T-helper 2 cell (primary cell): ENCODE measurements at places on chromosomes 3 and 15.

GRCh38 chr15:40367686-40368611 lies 9.9 kb downstream of the DISP2 start:
- DNase-seq: peak; percentile 87

- DNase-seq: no peak
These were observed 14.4 kb downstream of the ARHGEF3 start for GRCh38 chr3:56787258-56787775.

DNA sequence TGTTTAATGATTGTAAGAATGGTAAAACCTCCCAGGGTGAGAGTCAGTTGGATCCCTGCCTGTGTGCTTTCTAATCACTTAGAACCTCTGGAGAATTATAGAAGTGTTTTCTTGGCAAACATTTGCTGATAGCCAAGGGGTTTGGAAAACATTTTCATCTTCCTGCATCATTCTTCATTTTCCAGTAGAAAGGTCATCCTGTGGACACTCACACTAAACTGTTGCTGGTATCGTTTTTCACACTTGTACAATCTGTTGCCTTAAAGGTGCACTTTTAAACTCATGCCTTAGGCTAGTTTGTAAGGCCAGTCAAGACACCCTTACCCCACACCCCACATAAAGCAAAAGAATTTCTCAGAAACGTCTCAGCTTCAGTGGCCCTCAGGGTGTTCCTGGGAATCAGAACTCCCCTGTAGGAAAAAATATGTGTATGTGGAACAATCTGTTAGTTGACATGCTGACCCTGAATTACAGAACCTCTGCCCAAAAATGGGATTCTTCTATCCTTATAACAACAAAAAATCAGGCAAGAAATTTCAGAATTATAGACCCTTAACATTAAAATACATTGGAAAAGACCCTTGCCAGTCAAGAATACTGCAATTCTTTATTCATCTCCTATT lies 5.8 kb upstream of the PLD1 start:
- no peak for DNase-seq

GRCh38 chr15:93829115-93829870 lies 402.1 kb upstream of the MCTP2 start:
- DNase-seq: peak; percentile 4

- DNase-seq: no peak
These were observed 182.8 kb downstream of the ROBO2 start for GRCh38 chr3:77222701-77223100.

GRCh38 chr15:26660241-26660640 lies 112.6 kb downstream of the GABRB3 start:
- no peak for DNase-seq

- no peak for DNase-seq
These were observed 208.5 kb downstream of the CLSTN2 start for GRCh38 chr3:140143367-140144069.

DNA sequence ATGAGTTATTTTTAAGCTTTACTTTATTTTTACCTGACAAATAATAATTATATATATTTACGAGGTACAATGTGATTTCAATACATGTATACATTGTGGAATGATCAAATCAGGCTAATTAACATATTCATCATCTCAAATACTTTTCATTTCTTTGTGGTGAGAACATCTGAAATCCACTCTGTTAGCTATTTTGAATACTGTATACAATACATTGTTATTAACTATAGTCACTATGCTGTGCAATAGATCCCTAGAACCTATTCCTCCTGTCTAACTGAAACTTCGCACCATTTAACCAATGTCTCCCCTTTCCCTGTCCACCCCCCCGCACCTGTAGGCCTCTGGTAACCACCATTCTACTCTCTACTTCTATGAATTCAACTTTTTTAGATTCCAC lies 7.9 kb upstream of the SPPL2A start:
- no peak for DNase-seq

- DNase-seq: no peak
These were observed 115.8 kb downstream of the PDCD6IP start for GRCh38 chr3:33914212-33914611.

GRCh38 chr15:89243046-89243690 lies 611 bp upstream of the FANCI start:
- no peak for DNase-seq

DNA sequence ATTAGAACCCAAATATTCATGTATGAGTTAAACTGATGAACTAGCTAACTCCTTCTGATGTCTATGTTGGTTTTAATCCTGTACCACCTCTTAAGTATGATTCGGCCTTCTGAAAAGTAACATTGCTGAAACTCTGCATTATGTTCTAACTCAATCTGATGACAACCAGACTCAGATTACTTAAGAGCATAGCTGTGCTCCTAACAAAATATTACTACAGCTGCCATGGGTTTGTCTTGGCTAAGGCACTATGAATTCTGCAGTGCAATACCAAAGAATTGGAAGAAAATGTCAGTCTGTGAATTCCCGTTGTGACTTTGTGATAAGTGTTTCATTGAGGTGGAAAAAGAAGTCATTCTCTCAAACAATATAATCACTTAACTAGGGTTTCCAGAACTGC lies 224.4 kb downstream of the ZMAT3 start:
- no peak for DNase-seq

DNA sequence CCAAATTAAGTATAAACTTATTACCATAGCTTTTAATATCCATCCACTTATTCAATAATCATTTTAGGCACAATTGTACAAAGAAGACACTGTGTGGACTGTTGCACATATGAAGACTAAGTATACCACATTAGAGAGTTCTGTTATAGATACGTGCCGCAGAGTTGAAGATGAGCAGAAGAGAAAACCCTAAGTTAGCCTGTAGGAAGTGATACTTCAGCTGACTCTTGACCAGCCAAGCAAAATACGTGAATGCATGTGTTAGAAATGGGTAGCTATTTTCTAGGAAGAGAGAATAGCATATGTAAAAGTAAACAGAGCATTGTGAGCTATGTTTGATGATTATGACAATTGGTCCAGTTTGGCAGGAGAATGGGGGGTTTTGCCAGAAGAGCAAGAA lies 272.0 kb upstream of the ATP11B start:
- DNase-seq: no peak

DNA sequence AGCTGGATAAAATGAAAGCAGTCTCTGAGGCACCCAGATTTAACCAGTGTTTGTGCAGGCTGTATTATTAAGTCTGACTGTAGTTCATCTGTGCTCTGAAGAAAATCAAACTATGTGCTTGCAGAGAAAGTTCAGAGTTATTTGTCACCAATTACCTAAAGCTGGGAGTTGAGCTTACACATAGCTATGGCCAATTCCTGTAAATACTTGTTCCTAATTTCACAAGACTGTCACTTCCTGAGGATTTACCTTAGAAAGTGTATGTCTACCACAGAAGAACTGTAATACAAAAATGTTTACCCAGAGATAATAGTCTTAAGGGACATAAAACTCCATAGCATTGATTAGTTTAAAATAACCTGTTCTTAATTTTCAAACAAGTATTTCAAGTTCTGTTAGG lies 628.4 kb upstream of the TGFBR2 start:
- no peak for DNase-seq

GRCh38 chr3:138687236-138687635 lies 78.7 kb downstream of the FAIM start:
- no peak for DNase-seq

- DNase-seq: no peak
These were observed 182.4 kb downstream of the UACA start for GRCh38 chr15:70580958-70581357.

- DNase-seq: no peak
These were observed 6.7 kb upstream of the IP6K2 start for GRCh38 chr3:48723725-48724124.

GRCh38 chr3:119292666-119293065 lies 1.5 kb upstream of the ARHGAP31 start:
- no peak for DNase-seq

- no peak for DNase-seq
These were observed 58.5 kb upstream of the PPARG start for GRCh38 chr3:12230406-12230805.

DNA sequence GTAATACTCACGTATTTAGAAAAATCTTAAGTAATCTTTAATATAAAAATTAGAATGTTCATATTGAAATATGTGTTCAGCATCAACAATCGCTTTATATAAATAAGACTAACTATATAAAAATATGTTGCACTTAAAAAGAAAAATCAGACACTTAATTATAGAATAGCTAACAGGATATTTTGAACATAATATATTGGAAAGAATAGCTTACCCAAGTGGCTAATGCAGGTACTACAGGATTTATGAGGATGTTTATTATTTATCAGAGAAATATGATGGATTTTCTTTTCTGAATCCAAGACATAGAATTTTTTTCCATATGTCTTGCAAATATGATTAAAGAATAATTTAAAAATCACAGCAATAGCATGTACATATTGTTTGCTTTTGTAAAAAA lies 567.9 kb upstream of the GBE1 start:
- DNase-seq: no peak

DNA sequence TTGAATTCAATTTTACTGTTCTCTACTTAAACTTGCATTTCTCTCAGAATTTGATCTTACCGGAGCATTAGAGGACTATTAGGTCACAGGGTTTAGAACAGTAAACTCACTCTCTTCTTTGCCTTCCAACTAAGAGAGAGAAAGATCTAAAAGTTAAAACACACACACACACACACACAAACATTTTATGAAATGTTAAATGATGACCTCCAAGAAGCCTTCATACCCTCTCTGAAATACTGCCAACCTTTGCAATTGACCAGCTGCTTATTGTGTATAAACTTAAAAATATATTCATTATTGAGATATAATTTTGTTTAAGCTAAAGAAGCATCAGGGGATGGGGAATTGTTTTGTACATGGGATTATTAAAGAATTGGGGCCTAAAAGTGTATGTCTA lies 15.5 kb upstream of the NR2F2 start:
- no peak for DNase-seq

DNA sequence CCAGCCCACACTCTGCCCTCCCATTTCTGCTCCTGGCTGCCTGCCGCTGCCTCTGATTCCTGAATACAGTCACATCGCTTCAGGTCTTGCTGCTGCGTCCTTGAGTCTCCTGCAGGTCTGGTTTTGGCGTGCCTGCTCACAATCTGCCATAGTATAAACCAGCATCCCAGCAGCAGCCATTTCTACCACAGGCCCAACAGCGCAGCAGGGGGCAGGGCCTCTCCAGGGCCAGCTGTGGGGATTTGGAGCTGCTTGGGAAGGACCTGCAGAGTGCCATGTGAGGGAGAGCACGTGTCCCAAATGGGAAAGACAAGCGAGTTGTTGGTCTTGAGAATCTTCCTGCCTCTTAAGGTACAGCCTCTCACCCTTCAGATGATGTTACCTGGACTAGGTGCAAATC lies 398.3 kb upstream of the PPP2R3A start:
- no peak for DNase-seq

DNA sequence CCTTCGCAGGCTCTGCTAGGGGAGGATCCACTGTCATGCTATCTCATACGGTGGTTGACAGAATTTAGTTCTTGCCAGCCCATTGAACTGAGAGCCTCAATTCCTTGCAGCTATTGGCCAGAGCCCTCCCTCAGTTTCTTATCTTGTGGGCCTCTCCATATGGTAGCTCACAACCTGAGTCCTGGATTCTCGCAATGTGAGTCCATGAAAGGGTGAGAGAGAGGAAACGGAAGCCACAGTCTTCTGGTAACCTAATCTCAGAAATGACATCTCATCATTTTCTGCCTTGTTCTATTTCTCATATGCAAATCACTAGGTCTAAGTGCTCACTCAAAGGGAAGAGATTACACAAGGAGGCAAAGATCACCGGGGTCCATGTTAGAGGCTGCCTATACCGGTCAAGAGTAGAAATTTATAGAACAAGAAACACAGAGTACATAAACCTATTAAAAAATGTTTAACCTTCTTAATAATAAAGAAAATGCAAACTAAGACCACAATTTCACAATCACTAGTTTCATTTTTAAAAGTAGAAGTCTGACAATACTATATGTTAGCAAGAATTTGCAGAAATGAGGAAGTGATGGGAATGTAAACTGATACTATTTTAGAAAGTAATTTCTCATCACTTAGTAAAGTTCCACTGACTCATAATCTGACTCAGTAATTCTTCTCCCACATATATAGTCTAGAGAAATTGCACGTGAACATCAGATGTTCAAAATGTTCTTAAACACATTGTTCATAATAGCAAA lies 378.4 kb upstream of the AGTR1 start:
- no peak for DNase-seq

DNA sequence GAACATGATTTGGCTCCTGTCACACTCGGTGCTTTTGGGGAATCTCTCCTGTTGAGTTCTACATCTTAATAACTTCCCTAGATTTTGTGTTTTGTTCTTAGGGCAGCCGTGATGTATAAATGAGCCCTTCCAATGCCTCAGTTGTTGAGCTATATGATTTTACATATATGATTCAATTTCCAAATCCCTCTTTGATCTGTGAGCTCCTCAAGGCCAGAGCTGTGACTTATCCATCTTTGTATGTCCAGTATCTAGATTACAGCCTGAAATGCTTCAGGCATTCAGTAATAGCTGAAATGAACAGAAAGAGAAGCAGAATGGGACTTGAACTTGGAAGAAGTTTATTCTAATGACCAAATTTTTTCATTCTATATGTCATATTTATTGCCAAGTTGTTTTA lies 26.6 kb downstream of the CGGBP1 start:
- no peak for DNase-seq

- no peak for DNase-seq
These were observed 9.9 kb downstream of the PDIA5 start for GRCh38 chr3:123076496-123077418.

- no peak for DNase-seq
These were observed 61.7 kb upstream of the GLCE start for GRCh38 chr15:69098771-69099170.

- no peak for DNase-seq
These were observed 181.2 kb upstream of the HES1 start for GRCh38 chr3:193954752-193955151.

DNA sequence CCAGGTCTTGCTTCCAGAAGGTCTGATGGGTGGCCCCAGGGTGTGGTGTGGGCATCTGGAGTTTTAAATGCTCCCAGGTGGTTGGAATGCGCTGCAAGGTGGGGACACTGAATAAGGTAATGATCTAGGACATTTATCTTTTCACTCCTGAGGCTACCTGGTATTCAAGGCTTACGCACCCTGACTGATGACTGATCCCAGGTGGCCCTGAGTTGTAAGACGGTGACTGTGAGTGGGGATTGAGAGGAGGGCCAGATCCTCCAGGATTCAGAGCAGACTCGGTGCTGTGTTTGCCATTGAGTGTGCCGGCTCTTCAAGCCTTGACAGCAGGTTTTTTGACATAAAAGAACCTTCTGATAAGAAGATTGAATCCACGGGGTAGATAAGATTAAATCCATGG lies 40.3 kb downstream of the SLC6A20 start:
- no peak for DNase-seq

DNA sequence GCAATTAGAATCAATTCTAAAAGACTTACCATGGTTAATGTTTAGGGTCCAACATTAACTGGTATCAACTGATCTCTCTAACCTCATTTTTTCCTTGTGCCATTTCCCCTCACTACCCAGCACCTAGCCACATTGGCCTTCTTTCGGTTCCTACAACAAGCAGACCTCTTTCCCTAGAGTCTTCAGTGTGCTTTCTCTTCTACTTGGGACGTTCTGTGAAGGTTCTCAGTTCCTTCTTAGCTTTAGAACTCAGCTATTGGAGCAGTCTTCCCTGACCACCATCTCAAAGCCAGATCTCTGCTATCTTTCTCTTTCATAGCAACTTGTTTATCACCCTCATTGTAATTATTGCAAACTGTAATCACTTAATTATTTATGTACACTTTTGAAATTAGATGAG lies 31.5 kb upstream of the MINDY4B start:
- DNase-seq: no peak
